ENCODE measurements at places on chromosomes 4 and X.

- DNase-seq, result no peak
Observed at GRCh38 chr4:78517050-78517652, 34.4 kb upstream of the ANXA3 start.

- DNase-seq, result no peak
Observed at GRCh38 chr4:115780835-115781234, 667.4 kb upstream of the NDST4 start.

DNA sequence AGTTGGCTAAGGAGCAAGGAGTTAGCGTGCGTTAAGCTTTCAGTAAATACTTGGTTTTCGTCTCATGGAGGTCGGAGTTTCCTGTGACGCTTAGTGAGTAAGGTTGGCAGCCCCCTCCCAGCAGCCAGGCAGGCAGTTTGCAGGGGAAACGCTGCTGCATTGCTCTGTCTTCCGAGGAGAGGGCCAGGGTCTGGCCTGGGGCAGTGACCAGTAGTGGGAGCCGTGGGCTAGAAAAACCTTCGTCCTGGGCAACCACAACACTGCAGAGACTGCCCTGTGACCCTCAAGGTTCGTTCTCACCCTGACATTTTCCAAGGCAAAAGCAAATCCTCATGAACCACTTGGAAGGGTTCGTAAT lies 432 bp downstream of the TMEM175 start:
- no peak for DNase-seq

GRCh38 chr4:149113804-149114430 lies 671.7 kb upstream of the NR3C2 start:
- no peak for DNase-seq

DNA sequence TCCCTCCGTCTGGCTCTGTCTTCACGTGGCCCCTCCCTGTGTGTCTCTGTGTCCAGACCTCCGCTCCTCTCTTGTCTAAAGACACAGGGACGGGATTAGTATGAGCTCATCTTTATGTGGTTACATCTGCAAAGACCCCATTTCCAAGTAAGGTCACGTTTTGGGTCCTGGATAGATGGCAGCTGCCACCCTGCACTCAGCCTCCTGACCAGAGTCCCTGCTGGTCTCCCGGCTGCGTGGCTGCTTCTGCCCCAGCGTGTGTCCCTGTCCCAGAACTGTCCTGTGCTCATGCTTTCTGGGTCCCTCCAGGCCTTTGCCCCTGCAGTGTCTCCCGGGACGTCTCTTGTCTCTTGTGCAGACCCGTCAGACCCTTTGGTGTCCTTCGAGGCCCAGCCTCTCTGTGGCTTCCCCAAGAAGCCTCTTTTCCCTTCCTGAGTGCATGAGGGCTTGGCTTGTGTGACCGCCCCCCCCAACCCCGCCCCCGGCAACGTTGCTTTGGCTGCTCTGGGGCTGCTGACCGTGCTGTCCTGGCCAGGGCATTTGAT lies 107.3 kb downstream of the PSAPL1 start:
- DNase-seq, result no peak

- no peak for DNase-seq
Observed at GRCh38 chrX:150649096-150649870, 43.9 kb upstream of the MTMR1 start.

DNA sequence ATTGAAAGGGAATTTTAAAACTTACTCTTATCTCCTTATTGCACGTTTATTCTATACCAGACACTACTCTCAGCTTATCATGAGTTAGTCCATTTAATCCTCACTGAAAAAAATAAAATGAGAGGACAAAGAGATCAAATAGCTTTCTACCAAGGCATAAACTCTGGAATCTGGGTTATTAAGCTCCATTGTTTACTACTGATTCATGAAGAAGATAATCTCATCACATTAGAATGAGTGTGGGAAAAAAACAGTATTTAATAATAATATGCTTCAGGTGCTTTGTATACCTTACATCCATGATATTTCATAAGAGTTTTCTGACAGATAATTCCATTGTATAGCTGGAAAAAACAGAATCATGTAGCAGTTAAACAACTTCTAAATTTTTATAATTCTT lies 1092.6 kb downstream of the TECRL start:
- no peak for DNase-seq

GRCh38 chr4:67604749-67605148 lies 46.2 kb downstream of the STAP1 start:
- DNase-seq, result no peak

DNA sequence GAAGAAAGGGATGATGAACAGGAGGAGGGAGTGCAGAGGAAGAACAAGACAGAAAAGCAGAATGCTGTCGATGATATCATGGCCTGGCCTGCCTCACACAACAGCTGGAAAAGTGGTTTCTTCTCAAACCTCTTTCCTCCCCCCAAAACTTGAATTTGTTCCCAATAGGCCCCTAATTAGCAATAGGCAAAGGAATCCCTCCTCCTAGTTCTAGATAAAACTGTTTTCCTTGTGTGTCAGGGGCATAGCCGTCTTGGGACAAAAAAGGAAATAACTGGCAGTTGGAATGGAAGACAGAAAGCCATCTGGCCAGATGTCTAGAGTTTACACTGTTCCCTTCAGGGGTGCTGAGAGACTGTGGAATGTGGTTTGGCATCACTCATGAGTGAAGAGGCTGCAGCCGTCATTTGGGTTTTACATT lies 177.8 kb upstream of the C1QTNF7 start:
- DNase-seq, result no peak

- DNase-seq, result no peak
Observed at GRCh38 chr4:24700118-24700517, 95.3 kb upstream of the SOD3 start.

GRCh38 chr4:42965326-42965725 lies 72.8 kb downstream of the GRXCR1 start:
- no peak for DNase-seq

All from NCI-H524 treated with DMSO at 0.1 percent for 48 hours (cell line).